Stimulated activated CD4-positive, alpha-beta T cell treated with anti-CD3 and anti-CD28 coated beads, Interleukin-1b, Interleukin-23, amount 100 ng/mL, for 1 hour (primary cell): ENCODE measurements at places on chromosomes 1 and 21.

DNA sequence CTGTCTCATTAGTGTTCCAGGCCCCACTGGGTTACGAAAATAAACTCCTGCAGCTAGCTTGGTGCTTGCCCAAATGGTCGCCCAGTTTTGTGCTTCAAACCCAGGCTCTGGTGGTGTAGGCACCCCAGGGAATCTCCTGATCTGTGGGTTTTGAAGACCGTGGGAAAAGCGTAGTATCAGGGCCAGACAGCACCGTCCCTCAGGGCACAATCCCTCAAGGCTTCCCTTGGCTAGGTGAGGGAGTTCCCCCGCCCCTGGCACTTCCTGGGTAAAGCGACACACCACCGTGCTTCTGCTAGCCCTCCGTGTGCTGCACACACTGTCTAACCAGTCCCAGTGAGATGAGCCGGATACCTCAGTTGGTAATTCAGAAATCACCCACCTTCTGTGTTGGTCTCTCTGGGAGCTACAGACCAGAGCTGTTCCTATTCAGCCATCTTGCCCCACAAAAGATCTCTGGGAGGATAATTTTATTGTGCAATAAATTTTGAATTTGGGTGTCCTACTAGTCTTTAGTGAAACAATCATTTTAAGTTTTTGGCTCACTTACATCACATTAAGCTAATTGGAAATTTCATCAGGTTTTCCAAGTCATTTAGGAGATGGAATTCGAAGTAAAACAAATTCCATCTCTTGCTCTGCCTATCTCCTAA is 9.4 kb upstream of the SLC25A24 start:
- no peak for DNase-seq

DNA sequence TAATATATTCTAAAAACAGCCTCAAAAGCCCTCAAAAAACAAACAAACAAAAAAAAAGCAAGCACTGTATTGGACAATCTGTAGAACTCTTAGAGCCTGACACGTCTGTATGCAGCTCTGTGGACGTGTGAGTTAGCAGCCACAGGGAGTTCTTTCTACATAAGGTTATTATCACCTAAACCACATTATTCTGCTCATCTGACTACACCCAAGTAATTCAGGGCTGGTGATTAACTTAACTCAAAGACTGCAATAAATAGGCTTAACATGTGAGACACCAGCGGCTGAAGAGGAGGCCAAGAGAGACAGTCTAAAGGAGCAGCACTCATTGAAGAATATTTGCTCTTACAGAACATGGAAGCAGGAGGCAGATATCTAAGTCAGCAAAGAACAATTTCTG is 316.0 kb downstream of the VAV3 start:
- no peak for DNase-seq

GRCh38 chr1:61079296-61079897 is 3.0 kb upstream of the NFIA start:
- DNase-seq = no peak

DNA sequence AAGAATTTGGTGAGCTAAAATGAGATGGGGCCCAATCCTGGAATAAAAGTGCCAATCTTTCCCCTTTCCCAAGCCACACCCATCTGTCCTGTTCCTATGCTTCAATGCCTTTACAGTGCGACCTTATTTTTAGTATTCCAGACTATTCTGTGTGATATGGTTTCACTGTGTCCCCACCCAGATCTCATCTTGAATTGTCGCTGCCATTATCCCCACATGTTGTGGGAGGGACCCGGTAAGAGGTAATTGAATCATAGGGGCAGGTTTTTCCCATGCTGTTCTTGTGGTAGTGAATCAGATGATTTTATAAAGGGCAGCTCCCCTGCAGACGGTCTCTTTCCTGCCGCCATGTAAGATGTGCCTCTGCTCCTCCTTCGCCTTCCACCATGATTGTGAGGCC is 129.3 kb upstream of the KIF26B start:
- DNase-seq = no peak

GRCh38 chr1:91674107-91674506 is 173.5 kb downstream of the CDC7 start:
- no peak for DNase-seq

DNA sequence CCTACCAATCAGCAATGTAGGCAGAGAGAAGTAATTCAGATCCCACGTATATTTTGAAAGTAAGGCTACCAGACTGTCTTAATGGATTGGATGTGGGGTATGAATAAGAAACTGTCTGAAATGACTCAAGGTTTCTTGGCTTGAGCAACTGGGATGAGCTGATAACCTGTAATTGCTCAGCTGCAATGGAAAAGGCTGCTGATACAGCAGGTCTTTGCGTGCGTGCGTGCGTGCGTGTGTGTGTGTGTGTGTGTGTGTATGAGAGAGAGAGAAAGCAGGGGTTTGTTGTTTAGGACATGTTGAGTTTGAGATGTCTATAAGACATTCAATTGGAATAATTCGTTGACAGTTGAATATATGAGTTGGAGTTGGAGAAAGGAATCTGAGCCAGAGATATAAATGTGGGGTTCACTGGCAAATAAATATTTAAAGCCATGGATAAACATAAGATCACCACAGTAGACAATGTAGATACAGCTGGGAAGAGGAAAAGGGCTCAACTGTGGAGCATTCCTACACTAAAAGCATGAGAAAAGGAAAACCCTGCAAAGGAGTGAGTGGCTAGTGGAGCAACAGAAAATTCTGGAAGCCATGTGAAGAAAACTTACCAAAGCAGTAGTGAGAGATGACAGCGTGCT is 72.9 kb downstream of the UCHL5 start:
- no peak for DNase-seq

- no peak for DNase-seq
Observed at GRCh38 chr1:209802780-209803152, 3.2 kb downstream of the IRF6 start.

DNA sequence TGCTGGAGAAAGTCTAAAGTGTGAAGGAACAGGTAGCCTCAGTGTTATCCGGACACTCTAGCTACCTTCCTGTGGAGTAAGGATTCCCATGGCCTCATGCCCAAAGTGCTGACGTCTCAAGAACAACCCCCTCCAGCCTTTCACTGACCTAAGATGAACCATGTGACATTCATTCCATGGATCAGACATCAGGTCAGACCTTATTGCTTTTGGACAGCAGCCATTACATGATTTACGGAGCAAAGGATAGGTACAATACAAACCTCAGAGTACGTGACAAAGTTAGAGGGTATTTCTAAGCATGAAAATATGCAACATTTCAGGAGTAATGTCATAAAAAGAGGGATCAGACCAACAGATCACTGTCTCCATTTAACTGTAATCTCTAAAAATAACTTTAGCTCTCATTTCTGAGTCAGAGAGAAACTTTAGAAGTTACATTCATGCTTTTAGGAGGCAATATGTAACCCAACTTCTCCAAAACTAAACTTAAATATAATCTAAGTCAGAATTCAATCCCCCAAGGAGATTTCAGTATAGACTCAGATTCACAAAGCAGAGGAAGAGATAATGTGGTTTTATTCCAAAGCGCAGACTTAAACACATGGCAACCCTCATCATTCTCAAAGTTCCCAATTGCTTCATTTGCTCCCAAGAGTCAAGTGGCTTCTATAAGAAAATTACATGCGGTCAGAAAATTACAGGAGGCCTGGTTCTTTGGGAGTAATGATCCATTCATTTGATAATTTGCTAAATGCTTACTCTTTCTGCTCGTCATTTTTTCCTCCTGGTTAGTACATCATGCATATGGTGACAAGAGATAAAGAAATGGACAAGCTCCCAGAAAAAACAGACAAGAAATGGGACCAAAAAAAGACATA is 280.4 kb downstream of the SETD4 start:
- DNase-seq = no peak

- DNase-seq = no peak
Observed at GRCh38 chr1:3244927-3245315, 175.9 kb downstream of the PRDM16 start.

- DNase-seq = no peak
Observed at GRCh38 chr1:219398815-219399396, 214.0 kb downstream of the ZC3H11B start.

DNA sequence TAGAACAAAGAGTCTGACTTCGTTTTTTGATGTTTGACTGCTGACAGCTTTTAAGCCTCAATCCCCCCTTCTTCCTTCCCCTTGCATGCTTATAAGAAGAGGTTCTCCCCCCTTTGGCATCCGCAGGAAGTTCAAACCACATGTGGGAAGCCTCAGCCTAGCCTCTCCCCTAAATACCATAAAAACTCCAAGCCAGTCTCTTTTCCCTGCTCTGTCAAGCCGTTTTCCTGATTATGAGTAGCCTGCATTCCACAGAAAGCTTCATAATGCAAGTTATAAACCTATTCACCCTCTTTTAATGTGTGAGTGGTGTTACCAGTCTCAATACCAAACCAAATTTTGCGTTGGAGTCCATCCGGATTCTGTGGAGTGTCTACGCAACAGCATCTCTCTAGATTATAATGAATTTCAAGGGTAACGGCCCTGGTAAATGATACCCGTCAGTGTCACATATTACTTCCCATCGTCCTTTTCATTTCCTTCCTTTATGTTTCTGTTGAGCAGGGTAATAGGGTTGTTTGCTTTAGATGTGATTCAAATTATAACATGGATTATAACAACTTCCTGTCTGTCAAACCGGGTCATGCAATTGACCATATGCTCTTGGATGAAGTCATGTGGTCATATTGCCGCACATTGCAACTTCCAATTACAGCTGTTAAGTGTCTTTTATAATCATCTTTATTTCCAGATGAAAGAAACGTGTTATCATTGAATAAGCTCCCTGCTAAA is 717.5 kb downstream of the RWDD3 start:
- DNase-seq = no peak

GRCh38 chr21:32955311-32956060 is 70.2 kb upstream of the OLIG2 start:
- DNase-seq = no peak

GRCh38 chr1:207698822-207699483 is 52.9 kb upstream of the CD46 start:
- no peak for DNase-seq

GRCh38 chr1:22291057-22291456 is 148.2 kb upstream of the WNT4 start:
- no peak for DNase-seq

GRCh38 chr1:227299241-227299627 is 19.1 kb downstream of the CDC42BPA start:
- no peak for DNase-seq

- no peak for DNase-seq
Observed at GRCh38 chr1:43797891-43798290, 90.6 kb downstream of the ST3GAL3 start.

DNA sequence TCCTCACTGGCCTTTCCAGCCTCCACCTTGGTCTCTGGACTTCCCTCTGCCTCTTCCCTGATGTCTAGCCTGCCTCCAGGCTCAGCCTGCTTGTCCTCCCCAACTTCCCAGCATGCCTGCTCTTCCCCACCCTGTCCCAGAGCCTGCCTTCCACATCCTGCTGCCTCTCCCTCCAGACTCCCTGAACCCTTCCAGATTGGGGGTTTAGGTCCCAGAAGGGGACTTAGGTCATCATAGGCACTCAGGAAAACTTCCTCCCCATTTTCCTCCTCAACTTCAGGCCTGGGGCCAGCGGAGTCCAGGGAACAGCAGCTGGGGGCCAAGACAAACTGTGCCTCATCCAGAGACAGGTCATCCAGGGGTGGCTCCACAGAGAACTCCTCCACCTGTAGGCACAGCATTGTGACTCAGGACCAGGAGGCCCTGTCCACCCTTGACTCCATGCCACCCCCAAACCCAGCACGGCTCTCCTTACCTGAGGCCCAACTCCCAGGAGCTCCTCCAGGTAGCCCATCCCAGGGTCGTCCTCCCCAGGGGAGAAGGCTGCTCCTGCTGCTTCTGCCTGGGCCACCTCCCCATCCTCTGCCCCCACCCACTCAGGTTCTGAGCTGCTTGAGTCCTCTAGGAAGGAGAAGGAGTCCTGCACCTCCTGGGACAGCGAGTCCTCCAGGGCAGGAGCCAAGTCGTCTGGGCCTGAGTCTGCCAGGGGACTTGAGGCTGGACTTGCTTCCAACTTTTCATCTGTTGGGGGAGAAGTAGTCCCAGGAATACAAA is 3.4 kb upstream of the USF1 start:
- no peak for DNase-seq

DNA sequence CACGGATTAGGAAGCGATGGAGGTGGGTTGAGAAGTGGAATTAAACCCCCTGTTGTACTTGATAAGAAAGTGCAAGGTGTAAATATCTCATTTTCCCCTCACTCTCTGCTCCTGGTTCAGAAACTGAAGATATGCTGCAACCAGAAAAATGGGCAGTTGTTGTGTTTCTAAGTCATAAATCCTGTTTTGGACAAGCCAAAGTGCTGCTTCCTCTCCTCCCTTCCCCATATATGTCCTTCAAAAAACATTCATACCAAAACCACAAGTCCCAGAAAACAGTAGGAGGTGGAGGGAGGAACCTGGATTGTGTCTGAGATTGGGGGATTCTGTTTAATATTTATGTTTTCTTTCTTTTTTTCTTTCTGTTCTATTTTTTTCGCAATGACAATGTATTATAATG is 13.6 kb upstream of the ZNF362 start:
- DNase-seq = no peak

DNA sequence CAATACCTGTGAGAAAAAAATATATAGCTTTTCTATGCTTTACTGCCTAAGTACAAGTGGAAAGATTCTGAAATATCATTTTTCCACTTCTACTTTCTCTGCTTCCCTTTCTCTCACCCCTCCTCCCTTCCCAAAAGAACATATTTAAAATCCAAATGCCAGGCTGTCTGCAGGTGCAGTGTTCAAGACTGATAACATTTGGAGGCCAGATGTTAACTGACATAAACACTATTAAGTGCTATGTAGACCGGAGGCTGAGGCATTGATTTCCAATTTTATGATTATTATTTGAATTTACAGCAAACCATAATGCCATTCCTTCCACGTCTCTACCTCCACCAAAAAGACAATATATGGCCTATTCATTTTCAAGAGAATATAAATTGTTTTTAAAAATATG is 296.9 kb upstream of the SGIP1 start:
- DNase-seq = no peak

GRCh38 chr1:229208481-229208880 is 62.4 kb upstream of the RAB4A start:
- no peak for DNase-seq

- DNase-seq = no peak
Observed at GRCh38 chr1:206975306-206975705, 5.0 kb upstream of the FCAMR start.

DNA sequence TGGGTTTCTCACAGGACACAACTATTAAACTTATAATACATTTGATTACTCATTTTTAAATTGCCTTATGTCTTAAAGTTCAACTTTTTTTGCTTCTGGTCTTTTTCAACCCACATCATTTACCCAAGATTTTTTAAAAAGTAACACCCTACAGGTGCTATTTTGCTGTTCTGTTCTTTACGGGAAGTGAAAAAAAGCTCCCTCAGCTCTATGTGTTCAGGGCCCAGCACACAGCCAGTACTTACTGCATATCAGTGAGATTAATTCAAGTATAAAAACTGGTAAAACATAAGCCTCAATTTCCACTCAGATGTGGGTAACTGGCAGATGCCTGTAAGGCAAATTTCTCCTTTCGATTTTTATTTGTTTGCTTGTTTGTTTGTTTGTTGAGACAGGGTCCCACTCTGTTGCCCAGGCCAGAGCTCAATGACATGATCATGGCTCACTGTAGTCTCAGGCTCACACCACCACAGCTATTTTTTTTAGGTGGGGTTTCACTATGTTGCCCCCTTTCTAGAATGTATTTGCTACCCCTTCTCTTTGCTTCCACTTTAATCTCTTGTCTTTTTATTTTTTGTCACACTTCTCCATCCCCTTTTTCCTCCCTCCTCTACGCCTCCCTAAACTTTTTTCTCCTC is 20.3 kb downstream of the RNASEL start:
- no peak for DNase-seq

GRCh38 chr1:203175237-203175826 is at the start of gene MYBPH:
MYBPH (minus strand) TSS chr1:203175826; CDS start chr1:203175755, 71 bp downstream.
- no peak for DNase-seq
